ENCODE measurements at places on chromosomes 1 and 21.

GRCh38 chr1:205610036-205610435, 21.8 kb downstream of the ELK4 start:
- DNase-seq: no peak

DNA sequence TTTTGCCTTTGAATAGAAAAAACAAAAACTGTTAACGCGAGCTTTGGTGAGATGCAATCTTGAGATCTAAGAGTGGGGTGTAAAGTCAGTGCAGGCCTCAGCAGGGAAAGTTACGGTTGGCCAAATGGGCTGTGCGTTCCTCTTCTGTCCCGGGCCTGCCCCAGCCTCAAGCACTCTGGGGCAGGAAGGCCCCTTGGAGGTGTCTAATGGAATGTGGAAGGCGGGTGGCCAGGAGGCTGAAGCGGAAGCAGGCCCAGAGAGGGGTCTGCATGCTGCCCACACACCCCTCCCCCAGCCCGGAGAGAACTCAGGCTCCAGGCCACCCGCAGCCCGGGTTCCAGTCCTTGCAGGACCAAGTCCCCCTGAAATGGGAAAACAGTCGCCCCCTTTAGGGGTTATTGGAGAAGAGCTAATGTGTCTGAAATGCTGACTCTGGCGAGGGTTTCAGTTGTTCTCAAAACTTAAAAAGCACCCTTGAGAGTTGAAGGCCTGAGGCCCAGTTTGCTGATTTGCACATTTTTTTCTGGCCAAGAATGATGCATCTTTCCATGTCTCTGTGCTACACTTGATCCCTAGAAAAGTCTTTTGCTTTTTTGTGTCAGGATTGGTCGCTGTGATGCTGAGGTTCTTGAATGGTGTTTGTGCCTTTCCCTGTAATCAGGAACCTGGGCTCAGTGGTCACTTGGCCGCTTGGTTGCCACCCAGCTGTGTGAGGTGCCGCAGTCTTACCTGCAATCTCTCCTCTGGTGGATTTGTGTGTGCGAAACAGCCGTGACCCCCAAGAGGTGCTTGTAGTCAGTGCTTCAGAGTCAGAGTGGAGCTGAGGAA, 2.0 kb downstream of the COL18A1 start:
- peak; percentile 23 for DNase-seq

GRCh38 chr1:59738591-59739015, 76.1 kb upstream of the HOOK1 start:
- no peak for DNase-seq

DNA sequence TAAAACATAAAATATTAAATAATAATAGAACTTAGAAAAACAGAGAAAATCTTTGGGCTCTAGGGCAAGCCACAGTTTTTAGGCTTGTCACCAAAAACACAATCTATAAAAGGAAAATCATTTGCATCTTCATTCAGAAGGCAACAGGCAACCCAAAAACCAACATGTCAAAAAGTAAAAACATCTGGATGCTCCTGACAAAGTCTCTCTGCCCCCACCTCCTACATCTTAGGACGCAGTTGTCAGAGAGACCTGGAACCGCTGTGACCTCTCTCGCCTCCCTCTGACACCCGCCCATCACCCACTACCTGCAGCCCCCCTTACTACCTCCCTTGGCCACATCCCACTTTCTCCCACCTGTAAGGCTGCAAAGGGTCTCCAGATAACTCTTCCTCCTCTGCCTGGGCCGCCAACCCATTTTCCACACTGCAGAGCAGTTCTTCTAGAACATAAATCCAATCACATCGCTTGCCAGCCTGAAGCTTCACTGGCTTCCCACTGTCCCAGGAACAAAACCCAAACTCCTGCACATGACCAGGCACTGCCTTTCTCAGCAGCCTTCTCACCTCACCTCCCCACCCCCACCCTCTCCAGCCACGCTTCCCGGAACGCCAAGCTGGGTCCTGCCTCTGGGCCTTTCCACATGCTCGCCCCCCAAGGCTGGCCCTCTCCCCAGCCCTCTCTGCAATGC, 14.7 kb downstream of the PRDM15 start:
- DNase-seq: no peak

DNA sequence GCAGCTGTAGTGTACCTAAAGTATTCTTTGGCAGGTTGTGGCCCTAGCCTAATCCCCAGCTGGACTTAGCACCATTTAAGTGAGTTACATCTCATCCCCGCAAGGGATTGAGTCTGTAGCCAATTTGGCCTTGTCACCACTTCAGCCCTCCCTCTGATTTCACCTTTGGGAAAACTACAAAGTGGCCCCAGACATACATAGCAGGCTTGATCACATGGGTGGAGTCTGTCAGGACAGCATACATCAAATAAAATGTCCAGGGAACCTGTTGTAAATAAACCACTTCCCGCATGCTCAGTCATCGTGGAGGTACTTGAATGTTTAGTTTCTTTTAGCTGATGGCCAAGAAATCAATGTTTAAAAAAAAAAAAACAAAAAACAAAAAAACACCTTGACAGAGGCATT, 142.5 kb downstream of the DHRS3 start:
- DNase-seq: no peak

DNA sequence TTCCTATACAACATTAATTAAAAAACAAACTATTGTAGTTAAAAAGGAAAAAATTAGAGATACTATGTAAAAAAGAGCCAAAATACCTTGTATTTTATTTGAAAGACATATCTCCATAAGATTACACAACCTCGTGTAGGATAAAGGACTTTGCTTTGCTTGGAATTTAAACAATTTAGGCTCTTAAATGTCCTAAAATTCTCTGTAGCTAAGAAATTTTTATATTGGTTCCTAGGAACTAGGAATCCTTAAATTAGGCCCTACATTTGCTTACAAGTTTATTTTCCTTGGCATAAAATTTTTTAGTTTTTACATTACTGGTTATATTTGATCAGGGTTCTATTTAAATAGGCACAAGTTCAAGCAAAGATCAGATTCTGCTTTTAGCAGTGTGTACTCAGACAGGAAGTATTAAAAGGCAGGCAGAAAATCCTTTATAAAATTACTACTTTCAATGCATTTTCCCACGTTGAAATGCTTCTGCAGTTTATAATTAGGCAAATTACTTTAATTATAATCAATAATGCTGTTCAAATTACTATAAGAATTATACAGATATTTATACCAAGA, 3.4 kb upstream of the ANGPTL3 start:
- DNase-seq: no peak

DNA sequence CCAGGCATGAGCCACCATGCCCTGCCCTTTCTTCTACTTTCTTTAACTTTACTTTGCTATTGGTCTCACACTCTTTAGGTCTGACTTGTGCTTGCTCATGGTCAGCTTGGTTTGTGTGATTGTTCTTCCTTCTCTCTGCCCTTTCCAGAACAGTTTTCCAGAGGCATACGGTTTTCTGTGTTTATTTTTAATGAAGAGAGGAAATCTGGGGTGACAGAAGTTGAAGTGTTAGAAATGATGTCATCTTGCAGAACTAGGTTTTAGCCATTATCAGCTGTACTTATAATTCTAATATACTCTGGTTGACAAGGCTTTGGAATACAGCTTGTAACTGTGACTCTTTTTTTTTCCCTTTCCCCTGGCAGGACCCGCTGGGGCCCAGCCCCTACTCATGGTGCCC, 14.4 kb downstream of the AGO3 start:
- no peak for DNase-seq
